ENCODE measurements at places on chromosomes 1 and 21.

- DNase-seq: no peak
Observed at GRCh38 chr21:44460441-44460755, 5.1 kb downstream of the LRRC3 start.

GRCh38 chr1:208183977-208184911 is 59.9 kb downstream of the PLXNA2 start:
- no peak for DNase-seq

- DNase-seq: peak; percentile 63
Observed at GRCh38 chr1:12435639-12436344, 182.2 kb downstream of the DHRS3 start.

DNA sequence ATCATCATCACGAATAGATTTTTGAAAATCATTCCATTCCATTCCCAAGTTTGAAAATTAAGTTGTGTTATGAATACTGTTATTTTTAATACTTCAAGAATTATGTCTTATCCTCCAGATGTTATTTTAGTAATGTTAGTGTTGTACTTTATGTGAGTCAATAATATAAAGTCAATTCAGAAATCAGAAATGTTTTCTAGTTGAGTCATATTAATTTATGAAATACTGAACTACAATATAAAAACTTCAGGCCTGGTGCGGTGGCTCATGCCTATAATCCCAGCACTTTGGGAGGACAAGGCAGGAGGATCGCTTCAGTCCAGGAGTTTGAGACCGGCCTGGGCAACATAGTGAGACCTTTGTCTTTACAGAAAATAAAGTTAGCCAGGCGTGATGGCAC is 38.4 kb upstream of the GPR25 start:
- DNase-seq: no peak

GRCh38 chr21:28152732-28153131 is 839.9 kb downstream of the LTN1 start:
- no peak for DNase-seq

- DNase-seq: no peak
Observed at GRCh38 chr1:5830771-5831599, 161.2 kb downstream of the NPHP4 start.

- DNase-seq: no peak
Observed at GRCh38 chr21:45018131-45019075, 56.0 kb upstream of the ADARB1 start.

GRCh38 chr1:44652445-44653106 is 21.7 kb downstream of the TMEM53 start:
- DNase-seq: peak; percentile 73

- no peak for DNase-seq
Observed at GRCh38 chr1:218712677-218713076, 367.5 kb downstream of the TGFB2 start.

DNA sequence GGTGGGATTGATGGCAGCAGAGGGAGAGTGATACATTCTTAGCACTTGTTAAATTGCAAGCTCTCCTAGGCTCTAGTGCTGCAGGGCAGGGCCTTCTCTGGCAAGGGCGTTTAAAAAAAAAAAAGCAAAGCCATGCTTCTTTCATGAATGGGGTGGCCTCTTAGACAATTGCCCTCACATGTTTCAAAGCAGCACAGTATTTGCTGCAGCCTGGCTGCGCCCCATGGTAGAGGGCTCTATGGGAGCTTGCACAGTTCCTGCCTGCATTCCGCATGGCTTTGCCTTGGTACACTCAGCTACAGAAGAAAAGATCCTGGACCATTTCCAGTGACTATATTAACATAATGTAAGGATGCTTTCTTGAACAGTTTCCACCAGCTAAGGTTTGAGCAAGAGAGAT is 267.2 kb downstream of the ZNF648 start:
- no peak for DNase-seq

GRCh38 chr1:16903458-16903796 is 7.6 kb downstream of the RNU1-2 start:
- DNase-seq: no peak

- DNase-seq: no peak
Observed at GRCh38 chr1:63063367-63063766, 259.0 kb upstream of the FOXD3 start.

GRCh38 chr1:210747890-210748289 is 386.1 kb downstream of the KCNH1 start:
- DNase-seq: no peak

DNA sequence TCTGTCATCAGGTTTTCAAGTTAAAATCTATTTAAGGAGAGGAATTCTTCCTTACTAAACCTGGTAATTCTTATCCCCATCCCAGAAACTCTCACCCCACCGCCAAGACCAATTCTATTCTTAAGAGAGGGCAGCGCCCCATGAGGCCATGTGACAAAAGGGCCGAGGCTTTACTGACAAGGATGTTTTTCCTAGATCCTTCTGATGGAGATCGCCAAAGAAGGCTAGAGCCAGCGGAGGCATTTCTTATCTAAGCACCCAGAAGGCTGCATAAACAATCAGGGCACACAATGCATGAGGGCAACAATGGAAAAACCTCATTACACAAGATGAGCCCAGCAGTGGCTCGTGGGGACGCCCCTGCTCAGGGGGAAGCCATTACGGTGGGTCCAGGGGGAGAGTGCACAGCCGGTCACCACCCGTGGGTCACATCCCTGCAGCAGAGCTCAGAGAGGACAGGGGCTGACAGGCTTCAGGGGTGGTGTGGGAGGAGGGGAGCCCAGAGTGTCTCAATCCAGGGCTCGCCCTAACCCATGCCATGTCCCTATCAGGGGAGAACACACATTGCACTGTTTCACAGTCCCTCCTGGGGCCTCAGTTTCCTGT is 88.7 kb downstream of the ITPKB start:
- no peak for DNase-seq

DNA sequence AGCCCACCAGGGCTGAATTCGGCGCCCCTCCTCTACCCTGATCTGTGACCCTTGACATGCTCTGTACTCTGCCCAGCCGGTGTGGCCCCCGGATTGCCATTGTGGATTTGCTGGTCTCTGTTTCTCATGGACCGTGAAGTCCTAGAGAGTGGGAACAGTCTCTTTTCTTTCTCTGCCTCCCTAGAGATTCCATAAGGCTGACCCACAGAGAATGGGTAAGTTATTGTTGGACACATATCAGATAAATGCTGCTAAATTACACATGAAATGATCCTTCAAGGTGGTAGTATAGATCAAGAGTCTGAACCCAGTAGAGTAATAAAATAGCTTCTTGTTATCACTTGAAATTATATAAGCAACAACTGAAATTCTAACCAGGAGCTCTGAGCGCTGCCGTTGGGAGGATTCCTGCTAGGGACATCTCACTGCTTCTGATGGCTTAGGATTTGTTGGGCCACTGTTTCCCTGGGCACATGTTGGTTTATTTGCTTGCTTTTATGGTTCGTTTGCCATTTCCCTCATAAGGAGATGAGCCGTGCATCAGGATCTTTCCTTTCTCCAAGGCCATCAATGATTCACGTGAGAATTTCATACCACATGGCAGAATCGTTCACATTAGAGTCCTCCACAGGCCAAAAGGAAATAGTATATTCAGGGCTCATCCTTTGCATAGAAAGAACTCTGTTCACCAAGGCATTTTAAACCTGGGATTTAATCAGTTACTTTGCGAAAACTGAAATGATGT is 111.9 kb downstream of the ZBTB18 start:
- DNase-seq: no peak

GRCh38 chr1:247110627-247111258 is 6.6 kb upstream of the ZNF669 start:
- DNase-seq: no peak

DNA sequence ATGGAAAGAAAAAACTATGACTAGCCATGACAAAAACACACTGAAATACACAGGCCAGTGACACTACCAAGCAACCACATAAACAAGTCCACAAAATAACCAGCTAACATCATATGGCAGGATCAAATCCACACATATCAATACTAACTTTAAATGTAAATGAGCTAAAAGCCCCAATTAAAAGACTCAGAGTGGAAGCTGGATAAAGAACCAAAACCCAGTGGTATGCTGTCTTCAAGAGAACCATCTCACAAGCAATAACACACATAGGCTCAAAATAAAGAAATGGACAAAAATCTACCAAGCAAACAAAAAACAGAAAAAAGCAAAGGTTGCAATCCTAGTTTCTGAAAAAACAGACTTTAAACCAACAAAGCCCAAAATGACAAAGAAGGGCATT is 476.2 kb upstream of the BEND5 start:
- DNase-seq: no peak

DNA sequence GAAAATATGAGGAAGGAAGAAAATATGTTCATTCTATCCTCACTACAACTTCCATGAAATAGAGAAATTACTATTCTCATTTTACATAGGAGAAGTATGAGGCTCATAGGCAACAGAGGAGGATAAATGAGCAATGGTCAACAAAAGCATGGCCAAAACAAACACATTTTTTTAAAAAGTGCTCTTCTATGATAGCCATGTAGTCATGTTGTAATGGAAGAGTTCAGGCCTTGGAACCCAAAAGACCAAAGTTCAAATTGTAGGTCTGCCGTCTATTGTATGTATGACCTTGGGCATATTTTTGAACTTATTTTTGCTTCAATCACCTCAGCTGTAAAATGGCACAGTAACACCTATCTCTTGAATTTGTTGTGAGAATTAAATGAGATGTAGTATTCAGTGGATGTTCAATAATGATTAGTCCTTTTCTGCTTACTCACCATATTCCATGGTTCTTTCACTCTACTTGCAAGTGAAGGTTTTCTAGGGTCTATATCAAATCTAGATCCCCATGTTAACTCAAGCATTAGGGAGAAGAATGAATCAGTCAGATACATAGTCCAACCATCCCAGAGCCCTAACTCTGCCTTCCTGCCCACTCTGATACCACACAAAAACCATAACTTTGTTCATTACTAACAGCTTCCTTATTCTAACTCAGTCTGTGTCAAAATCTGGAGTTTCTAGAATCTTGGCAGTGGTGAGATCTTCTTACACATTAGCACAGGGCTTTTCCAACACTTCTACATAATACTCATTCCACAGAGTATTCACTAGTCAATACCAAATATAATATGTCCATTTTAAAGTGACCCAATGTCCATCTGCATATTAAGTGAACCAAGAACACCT is 353.2 kb downstream of the PLPP3 start:
- DNase-seq: no peak

DNA sequence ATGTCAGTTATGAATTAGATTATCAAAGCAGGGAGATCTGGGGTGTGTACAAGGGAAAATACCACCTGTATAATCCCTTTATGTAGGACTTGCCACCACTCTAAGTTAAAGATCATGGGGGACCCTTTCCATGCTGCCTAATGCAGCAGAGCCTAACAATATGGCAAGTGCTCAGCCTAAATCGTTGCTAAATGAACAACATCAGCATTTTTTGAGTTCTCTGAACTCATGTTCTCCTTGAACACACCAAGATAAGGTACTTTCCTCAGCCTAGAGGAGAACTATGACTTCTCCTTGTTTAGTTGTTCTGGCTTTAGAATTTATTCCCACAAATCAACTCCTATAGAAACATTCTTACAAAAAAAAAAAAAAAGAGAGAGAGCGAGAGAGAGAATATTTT is 177.0 kb downstream of the DUSP10 start:
- no peak for DNase-seq
